ENCODE measurements at places on chromosomes 12 and 14.

DNA sequence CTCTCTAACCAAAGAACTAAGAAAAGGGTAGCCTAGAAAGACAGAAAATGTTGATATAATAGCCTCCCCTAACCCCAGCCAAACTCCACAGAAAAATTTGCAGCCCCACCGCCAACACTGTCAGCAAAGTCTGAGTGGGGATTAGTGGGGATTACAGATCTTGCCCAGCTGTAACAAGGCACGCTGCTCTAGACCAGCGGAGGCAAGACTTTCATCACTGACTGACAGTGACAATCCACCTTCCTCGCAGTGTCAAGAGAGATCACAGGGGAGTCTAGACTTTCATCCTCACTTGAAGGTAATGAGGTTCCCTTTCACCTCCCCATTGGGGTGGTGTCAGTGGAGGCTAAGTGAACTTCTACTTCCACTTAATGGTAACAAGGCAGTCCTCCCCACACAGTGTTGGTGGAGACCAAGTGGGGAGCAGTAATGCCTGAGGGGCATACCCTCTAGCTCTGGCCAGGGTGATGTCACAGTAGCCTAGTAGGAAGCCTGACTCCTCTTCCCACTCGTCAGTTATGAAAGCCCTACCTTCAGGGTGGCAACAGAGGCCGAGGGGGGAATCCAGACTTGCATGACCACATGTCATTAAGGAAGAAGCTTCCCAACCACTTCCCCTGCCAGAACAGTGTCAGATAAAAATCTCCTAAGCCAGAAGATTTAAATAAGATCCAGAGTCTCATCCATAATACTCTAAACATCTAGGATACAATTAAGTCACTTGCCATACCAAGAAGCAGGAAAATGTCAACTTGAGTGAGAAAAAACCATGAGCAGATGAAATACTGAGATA is 91.7 kb upstream of the RASSF8 start:
- no peak for DNase-seq

- DNase-seq: no peak
Measured at GRCh38 chr12:2796187-2796666, 1.5 kb downstream of the FKBP4 start.

DNA sequence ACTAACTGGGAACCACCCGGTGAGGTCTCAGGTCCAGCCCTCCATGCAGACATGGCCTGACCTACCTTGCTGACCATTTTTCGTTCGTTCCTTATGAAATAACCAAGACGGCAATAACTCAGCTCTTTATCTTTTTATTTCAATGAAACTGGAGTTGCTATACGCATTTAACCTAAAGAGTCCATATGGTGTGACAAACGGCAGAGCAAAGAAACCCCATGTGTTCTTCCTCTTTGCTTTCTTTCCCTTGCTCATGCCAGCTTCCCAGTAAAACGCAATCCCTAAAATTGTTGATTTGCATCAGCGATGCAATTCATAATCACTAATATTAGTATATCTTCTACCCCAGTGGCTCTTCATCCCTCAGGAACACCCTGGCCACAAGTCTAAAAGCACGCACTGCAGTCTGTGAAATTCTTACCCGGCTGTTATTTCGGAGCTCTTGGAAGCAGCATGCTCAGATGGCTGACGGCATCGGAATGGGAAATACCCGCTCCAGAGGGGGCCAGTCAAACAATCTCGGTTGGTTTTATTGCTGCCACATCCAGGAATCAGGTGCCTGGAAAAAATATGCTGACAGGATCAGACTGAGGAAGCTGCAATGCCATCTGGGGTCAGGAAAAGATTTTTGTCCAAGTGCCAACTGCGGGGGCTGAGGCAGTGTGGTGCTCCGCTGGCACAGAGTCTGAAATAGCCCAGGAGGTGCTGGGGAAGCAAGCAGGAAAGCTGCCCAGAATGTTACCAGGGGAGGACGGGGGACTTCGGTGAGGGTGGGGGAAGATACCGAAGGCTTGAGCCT is 28.2 kb upstream of the KCNA1 start:
- DNase-seq: no peak

DNA sequence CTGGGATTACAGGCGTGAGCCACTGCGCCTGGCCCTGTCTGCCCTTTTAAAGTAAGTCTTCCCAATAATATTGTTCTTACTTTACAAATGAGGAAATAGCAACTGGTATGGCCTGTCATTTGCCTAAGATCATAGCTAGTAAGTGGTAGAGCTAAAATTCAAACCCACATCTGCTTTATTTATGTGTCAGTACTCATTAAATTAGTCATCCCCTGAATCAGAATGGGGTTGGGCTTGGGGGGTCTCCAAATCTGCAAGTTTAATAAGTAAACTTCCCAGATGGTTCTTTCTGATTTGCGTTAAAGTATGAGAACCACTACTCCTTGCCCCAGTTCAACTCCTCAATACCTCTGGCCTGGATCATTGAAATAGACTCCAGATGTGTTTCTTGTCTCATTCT is 96.2 kb downstream of the FAR2 start:
- DNase-seq: no peak

GRCh38 chr14:68473069-68473468 is 319.8 kb downstream of the ZFP36L1 start:
- no peak for DNase-seq

DNA sequence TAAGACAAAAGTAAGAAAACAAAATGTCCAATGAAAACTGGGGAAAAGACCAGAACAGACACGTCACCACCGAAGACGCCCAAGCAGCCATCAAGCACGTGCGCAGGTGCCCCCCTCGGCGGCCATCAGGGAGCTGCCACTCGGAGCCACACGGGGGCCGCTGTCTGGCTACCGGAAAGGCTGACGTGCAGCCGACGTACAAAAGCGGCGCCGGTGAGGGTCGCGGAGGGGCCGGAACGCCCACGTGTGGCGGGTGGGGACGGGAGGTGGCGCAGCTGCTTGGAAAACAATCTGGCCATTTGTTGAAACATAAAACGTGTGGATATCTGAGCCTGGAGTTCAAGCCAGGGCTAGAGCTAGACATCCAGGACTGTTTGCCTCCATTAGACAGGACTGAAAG is 60.7 kb downstream of the GALNT9 start:
- DNase-seq: no peak
